IMR-90 (cell line): ENCODE measurements at places on chromosomes 16 and 17. TPM values are rescaled to one million over a fixed set of nuclear protein-coding genes. Genes with fewer than 3 reads are reported as not detected.

Gene ARHGDIG
- 0.36 TPM in 1 of 2 replicates, not detected in the other for total RNA-seq

DNA sequence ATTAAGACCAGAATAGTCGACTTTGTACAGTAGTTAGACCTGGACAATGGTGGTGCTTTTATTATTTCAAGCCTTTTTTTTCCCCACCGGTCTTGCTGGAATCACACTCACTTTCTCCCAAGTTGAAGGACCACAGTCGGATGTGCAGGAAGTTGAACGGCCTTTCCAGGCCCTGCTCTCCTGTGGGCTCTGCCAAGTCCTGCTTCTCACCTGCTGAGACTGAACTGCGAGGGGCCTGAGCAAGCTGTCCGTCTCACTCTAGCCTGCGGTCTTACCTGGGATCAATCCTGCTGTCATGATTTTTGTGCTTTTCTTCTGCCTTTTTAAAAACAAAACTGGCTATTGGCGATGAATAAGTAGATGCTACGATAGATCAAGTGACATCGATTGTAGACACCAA is 1.3 kb downstream of the TLCD3A start:
- no peak for DNase-seq

- DNase-seq, result no peak
Observed at GRCh38 chr17:78498848-78499247, 78.3 kb downstream of the DNAH17 start.

- no peak for DNase-seq
Observed at GRCh38 chr16:69234460-69234859, 47.5 kb downstream of the SNTB2 start.

GRCh38 chr16:50506543-50506937 is 41.7 kb upstream of the NKD1 start:
- no peak for DNase-seq
